H7 (cell line): ENCODE measurements at places on chromosomes 11 and 22. TPM values are rescaled to one million over a fixed set of nuclear protein-coding genes. Genes with fewer than 3 reads are reported as not detected.

GRCh38 chr22:17707526-17707925 is 66.7 kb downstream of the BID start:
- DNase-seq = no peak

DNA sequence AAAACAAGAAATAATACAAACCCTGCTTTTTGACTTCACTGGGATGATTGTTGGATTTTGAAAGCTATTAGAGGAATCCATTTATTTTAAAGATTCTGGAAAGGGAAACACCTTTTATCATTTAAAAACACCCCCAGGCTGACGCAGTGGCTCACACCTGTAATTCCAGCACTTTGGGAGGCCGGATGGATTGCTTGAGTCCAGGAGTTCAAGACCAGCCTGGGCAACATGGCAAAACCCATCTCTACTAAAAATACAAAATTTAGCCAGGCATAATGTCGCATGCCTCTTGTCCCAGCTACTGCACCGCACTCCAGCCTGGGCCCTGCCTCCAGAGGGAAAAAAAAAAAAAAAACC is 317 bp upstream of the SCN2B start:
- no peak for DNase-seq

The CAPN5 gene
- total RNA-seq = 15.9 and 16.3 TPM in 2 replicates

DNA sequence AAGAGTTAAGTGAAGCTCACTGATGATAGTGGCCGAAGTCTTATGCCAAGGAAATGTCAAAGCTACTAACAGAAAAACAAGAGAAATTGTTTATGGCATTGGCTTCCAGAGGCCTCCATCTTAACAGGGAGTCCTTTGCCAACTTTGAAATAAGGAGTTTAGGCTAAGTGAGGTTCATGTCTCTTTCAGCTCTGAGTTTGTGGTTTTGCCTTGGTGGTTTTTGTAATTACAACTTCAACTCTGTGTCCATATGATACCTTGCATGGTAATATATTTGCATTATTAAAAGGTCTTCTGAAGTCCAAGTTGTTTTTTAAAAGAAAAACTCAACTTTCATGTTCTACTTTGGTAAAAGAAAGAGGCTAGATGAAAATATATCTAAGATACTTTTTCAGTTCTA is 31.4 kb upstream of the ANO5 start:
- DNase-seq = no peak

DNA sequence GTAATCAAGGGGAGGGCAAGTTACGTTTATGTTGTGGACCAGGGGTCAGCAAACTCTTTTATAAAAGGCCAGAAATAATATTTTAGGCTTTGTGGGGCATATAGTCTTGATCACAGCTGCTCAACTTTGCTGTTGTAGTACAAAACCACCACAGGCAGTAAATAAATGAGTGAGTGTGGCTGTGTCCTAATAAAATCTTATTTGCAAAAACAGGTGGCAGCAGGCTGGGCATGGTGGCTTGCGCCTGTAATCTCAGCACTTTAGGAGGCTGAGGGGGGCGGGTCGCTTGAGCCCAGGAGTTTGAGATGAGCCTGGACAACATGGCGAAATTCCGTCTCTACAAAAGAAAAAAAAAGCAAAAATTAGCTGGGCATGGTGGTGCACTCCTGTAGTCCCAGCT is 57.9 kb upstream of the NUP160 start:
- DNase-seq = no peak

DNA sequence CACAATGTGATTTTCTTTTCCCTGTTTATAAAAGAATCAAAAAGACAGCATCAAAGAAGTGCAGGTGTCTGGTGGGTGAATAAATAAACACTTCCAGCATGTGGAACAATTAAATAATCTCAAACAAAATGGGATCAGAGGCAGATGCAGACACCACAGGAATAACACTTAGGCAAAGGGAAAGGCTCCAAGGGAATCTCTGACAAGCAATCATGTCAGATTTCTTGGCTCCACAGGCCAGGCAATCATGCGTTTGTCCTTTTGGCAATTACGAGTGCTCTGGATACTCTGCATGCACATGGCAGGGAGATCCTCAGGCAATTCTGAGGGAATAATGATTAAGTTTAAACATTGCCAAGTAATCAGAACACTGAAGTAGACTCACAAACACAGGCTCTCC is 403.5 kb upstream of the LUZP2 start:
- no peak for DNase-seq

- no peak for DNase-seq
Measured at GRCh38 chr22:32780726-32781310, 20.7 kb upstream of the TIMP3 start.

DNA sequence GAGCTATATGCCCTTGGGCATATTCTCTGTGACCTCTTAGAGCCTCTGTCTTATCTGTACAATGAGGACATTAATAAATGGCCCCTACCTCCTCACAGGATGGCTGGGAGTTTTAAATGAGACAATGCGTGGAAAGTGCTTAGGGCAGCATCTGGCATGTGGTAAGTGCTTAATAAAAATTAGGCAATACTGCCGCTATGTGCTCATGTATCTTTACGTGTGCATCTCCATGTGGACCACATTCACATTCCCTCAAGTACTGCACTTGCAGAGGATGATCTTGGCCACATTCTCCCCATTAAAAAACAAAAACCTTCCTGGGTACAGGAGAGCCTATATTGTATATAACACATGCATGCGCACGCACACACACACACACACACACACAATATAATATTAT is 19.1 kb upstream of the BSX start:
- no peak for DNase-seq

The MUC2 gene
- not detected in 2 replicates for total RNA-seq

The DRAP1 gene
- 88.1 and 97.5 TPM in 2 replicates for total RNA-seq

DNA sequence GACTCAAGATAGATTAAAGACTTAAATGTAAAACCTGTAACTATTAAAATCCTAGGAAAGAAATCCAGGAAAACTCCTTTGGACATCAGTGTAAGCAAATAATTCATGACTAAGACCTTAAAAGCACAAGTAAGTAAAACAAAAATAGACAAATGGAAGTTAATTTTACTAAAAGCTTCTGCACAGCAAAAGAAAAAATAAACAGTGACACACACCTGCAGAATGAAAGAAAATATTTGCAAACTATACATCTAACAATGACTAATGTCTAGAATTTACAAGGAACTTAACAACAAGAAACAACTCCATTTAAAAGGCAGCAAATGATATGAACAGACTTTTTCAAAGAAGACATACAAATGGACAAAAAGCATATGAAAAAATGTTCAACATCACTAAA is 359.1 kb downstream of the LUZP2 start:
- DNase-seq = no peak

The THY1 gene
- total RNA-seq = 305 and 319 TPM in 2 replicates

DNA sequence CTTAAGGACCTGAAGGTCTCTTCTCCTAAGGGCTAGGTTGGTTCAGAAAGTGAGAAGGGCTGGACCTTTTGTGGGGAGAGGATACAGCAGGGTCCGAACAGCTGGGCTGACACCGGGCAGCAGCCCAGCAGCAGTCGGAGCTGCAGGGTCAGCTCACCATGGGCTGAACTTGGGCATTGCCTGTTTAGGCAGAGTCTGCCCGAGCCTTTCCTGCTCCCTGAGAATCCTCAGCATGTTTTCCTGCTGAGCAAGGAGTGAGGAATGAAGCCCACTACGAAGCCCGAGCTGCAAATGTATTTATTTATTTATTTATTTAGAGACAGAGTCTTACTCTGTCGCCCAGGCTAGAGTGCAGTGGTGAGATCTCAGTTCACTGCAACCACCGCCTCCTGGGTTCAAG is 83.9 kb downstream of the PTPRJ start:
- DNase-seq = no peak

DNA sequence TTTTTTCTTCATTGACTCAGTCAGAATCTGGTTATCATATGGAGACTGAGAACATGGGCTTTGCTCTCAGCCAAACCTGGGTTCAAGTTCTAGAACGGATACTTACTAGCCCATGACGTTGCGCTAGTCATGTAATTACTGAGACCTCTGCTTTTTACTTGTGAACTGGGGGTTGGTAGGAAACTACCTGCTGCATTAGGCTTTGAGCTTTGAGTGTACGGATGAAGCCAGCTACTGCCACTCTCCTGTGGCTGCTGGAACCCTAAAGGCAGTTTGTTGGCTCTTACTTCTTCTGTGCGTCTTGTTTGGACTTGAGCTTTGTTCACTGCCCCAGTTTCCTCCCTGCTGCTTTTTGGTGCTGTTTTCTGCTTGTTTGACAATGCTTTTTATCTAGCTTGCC is 18.1 kb downstream of the PPP6R2 start:
- DNase-seq = no peak

DNA sequence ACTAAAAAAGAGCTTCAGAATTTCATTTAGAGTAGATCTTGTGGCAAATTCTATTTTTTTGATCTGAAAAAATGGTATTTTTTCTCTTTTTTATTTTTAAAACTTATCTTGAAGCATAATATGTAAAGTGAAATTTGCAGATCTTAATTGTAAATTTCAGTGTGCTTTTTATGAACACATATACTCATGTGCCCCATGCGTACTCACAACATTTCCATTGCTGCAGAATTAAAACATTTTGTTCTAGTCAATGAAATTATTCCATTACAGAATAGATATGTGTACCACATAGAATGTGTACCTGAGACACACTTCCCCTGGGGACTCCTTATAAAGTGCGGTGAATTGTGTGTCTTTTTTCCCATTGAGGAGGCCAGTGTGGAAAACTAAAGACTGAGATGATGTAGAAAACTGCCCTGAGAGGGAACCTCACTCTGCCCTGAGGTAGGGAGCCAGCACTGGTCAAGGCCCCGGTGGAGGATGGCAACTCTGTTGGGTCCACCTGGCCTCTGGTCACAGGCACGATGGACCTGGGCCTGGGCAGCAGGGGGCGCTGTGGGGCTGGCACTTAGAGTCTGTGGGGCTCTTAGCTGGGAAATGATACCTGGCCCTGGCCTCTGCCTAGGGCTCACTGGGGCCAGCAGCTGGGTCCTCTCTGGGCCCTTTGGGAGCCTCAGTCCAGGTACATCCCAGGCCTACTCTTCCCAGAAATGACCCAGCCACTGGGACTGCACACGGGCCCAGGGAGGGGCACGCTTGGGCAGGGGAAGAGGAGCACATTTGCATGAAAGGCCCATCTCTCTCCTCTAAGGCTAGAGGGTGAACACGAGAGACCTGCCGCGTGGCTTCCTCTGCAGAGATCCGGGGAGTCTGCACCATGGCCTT is 77.9 kb upstream of the TOP3B start:
- peak; percentile 90 for DNase-seq

GRCh38 chr11:112396076-112396475 is 135.4 kb upstream of the PLET1 start:
- DNase-seq = no peak

The ST14 gene
- 4.5 and 4.7 TPM in 2 replicates for total RNA-seq

DNA sequence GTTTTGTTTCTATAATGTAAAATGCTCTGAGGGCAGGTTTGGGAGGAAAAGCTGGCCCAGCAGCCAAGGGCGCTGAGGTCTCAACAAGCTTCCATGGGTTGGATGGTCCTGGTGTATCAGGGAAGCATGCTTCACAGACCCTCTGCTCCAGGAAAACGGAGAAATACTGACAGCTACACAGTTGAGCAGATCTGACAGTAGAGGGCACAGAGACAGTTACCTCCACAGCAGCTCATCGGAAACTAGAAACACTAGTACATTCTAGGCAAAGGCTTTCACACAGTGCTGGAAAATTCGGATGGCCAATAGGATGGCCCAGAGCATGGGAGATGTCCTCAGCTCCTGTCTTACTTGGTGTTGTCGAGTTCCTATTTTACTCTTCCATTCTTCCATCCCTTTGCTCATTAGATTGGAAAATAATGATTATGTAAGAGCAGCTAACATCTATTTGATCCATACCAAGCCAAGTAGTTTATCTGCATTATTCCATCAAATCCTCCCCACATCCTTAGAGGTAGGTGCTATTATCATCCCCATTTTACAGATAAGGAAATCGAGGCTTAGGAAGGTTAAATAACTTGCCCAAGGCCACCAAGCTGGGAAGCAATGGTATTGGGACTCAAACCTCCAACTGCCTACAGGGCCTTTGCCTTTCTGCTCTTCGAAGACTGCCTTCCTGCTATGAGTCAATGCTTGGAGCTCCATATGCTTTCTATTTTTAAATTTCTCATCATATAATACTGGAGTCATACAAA is 28.3 kb downstream of the LMO2 start:
- no peak for DNase-seq

DNA sequence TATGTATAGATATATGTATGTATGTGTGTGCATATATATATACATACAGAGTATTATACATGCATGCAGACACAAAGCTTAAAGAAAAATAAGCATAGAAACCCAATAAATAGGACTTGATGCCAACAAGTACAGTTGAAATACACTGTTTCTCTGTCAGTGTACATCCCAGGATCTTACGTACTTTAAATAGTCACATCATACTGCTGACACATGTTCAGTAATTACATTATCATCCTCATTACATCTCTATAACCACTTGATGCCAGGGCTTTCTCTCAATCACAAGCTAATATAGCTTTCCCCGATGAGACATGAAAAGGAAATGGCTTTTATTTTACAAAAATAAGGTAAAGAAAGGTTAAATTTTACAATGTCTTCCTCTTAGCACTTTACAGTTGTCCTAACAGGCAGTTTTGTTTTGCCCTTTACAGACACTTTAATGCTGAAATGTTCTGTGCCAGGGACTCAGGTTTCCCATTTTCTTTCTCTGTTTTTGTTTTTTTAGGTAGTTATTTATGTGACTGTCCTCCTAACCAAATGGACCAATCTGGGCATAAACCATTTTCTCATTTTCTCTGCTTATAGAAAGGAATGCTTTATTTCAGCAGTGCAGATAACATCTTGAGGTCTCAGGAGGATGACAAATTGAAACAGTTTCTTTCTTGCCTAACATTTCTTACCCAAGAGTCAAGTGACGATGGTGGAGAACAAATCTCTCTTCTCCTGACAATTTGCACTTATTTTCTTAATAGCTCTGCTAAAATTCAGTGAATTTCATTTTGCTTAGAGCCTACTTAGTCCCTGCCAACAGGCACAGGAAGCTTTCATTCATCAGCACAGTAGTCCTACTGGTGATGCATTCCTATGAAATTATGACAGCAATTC is 350.2 kb downstream of the TTC28 start:
- DNase-seq = no peak

- peak; percentile 80 for DNase-seq
Measured at GRCh38 chr11:2099516-2100349, 39.5 kb downstream of the IGF2 start.

GRCh38 chr11:75298191-75298975 is 53.1 kb downstream of the ARRB1 start:
- no peak for DNase-seq
